ENCODE measurements at places on chromosomes 2 and 18. TPM values are rescaled to one million over a fixed set of nuclear protein-coding genes. Genes with fewer than 3 reads are reported as not detected.
A peak's percentile ranks its signal among the peaks of the same experiment; 100 is the strongest.

Gene CNTNAP5
- not detected for total RNA-seq

Gene MC5R
- not detected for total RNA-seq

Gene TSPYL6
- not detected for total RNA-seq

Gene TFCP2L1
- total RNA-seq, result 0.19 TPM

Gene MTERF4
- total RNA-seq, result 23.8 TPM

Gene EHD3
- 23.0 TPM for total RNA-seq

Gene UGT1A10
- not detected for total RNA-seq

Gene MTCL1
- total RNA-seq, result 9.0 TPM

Gene C2orf15
- 0.22 TPM for total RNA-seq

Gene ARHGAP25
- 7.3 TPM for total RNA-seq

GRCh38 chr2:95670686-95671085, 78.9 kb downstream of the TRIM43 start:
- no peak for DNase-seq

GRCh38 chr18:27608742-27609141, 423.6 kb upstream of the CHST9 start:
- DNase-seq, result no peak

DNA sequence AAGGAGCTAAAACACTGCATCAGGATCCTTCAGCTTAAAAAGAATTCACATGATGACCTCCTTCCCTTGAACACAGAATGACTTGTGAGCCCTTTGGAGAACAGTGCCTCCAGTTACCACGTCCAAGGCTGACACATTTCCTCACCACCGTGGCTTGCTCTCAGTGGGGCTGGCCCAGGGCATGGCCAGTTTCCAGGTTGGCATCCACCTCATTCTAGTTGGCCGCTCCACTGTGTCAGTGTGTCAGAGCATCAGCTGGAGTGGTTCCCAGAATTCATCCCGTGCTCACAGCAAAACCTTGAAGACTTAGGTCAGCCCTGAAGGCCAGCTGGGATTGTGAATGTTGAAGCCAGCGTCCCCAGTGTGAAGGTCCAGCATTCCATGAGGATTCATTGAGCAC, 158.5 kb downstream of the INSIG2 start:
- peak; percentile 55 for DNase-seq

DNA sequence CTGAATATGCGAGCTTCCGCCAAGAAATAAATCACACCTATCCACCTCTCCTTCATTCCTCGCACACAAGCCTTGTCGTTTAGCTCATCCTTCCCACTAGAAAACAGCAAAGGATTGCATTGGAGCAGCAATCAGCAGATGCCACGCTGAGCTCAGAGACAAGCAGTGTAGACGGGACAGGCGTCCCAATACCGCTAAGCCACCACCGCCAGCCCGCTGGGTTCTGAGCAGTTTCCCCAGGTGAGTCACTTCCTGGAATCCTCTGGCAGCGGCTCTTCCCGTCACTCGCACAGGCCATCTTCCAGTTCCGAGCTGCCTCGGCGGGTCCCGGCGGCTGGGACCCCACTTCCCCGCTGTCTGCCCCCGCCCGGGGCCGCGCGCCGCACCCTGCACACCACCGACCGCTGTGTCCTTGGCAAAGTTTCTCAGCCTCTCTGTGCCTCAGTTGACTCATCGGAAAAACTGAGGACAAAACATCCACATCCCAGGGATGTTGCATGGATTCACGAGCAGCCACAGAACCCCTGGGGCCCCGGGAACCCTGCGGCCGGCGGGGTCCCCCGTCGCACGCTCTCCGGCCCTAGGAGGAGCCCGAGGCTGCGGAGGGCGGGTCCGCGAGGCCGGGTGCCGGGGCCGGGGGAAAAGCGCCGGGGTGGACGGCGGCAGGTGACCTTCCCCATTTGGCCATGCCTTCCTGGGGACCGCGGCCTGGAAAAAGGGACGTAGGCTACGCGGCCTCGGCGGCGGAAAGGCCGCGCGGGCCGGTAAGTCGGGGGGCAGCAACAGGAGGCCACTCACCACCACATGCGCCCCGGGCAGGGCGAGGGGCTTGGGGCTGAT, 573 bp downstream of the KDSR start:
- peak; percentile 63 for DNase-seq

- no peak for DNase-seq
Measured at GRCh38 chr2:226446406-226447001, 353.1 kb downstream of the IRS1 start.

GRCh38 chr2:137828624-137829023, 135.6 kb upstream of the HNMT start:
- no peak for DNase-seq

- no peak for DNase-seq
Measured at GRCh38 chr2:39737661-39738060, 41.4 kb downstream of the THUMPD2 start.

DNA sequence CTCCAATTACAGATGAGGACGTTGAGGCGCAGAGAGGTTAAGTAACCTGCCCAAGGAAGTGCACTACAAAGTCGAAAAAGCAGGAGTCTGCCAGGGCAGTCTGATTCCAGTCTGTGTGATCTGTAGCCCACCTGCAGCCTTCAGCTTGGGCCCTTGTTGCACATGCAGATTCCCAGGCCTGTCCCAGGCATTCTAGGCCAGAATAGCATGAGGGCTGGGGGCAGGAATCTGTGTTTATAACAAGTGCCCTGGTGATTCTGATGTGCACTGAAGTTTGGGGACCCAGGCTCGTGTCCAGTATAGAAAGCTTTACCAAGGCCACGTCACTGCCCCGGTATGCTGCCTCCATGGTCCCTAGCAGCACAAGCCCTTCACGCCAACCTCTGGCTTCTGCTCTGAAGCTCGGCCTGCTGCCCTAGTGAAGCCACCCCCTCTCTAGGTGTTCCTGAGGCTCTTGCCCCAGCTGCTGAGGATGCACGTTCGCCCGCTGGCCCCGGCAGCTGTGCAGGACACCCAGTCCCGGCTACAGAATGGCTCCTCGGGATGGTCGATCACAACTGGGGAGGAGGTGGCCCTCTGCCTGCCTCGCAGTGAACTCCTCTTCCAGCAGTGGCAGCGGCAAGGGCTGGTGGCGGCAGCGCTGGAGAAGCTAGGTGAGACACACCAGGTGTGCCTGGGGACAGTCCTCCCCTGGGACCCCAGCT, 4.6 kb downstream of the CHRNG start:
- no peak for DNase-seq

- no peak for DNase-seq
Measured at GRCh38 chr2:46481198-46482193, 2.1 kb downstream of the TMEM247 start.

DNA sequence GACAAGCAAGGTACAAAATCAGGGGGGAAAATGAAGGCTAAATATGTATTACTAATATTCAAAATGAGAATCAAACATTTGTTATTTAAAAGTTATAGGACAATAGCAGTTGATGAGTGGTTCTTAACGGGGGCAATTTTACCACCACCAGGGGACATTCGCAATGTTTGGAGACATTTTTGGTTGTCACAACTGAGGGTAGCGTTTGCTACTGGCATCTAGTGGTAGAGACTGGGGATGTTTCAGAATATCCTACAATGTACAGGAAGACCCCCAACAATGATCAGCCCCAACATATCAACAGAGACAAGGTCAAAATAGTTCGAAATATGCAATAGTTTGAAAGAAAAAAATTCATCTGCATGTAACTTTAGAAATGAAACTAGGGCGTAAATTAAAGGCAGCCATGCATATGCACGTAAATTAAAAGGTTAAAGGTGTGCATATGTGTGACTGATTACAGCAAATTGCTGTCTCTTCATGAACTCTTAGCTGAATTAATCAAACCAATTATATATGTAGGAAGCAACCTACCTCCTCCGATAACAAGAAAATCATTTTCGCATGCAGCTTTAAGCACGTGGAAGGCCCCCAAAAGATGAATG, 61.2 kb upstream of the CUL3 start:
- no peak for DNase-seq

GRCh38 chr2:234218266-234219045, 168.0 kb downstream of the SPP2 start:
- DNase-seq, result no peak

DNA sequence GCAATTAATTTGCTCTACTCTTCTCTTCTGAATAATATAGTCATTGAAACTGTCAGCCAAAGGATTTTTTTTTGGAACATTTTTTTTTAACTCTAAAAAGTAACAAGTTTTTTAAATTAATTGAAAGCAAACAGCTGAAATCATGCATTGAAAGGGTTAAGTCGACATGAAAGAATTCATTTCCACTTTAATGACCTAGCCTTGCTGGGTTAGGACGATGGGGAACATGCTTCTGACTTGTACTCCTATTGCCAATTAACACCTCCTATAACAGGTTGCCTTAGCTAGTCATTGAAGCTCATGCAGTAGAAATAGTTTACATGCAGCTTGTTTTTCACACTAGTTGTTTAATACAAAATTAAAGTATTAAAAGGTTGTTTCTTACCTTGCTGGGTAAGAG, 47.8 kb downstream of the PSMD14 start:
- no peak for DNase-seq

GRCh38 chr18:2237706-2238105, 333.6 kb downstream of the METTL4 start:
- no peak for DNase-seq

DNA sequence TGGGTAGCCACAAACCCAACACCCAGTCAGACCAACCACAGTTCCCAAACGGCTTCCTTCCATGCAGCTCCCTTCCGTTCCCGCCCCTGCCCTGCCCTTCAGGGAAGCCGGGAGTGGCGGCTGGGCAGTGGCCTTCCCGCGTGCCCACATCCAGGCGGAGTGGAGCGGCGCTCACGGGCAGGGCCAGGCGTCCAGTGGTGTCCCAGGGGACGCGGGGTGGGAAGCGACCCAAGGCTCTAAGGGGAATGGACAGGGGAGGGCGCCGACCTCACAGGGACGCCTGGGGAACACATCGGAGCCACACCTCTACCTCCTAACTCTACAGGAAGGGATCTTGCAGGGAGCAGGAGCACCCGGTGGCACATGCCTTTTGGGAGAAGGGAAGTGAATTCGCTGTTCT, 225.9 kb upstream of the MGAT5 start:
- peak; percentile 61 for DNase-seq

DNA sequence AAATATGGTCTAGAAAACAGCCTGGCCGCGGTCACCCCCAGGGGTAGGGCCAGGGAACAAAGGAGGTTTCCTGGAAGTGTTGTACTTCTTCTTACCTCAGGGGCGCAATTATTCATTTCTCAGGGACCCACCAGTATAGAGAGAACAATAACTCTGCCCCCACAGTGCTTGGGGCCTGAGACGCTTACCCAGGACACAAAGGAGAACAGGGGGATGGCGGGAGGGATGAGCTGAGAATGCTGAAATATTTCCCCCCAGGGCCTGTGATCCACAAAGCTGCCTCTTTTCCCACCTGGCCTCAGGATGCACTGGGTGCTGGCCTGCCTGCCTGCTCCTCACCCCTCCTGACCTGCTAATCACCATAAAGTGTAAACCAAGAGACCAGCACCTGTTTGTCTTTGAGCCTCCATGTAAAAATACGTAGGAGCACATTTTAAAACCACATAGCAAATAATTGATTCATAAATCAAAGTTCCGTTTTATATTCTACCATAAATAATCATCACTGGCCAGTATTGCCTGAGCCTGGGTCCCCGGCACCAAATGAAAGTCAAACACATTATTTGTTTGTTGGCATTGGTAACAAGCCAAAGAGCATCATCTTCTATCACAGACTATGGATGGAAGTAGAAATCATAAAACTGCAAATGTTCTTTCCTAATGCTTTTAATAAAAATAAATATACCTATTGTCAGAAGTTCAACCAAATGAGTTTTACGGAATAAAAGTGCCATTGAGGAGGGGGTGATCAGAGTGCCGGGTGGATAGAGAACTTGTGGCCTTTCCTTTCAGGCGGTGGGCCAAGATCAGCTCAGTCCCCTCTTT, 67.3 kb upstream of the RMDN2 start:
- DNase-seq, result no peak

DNA sequence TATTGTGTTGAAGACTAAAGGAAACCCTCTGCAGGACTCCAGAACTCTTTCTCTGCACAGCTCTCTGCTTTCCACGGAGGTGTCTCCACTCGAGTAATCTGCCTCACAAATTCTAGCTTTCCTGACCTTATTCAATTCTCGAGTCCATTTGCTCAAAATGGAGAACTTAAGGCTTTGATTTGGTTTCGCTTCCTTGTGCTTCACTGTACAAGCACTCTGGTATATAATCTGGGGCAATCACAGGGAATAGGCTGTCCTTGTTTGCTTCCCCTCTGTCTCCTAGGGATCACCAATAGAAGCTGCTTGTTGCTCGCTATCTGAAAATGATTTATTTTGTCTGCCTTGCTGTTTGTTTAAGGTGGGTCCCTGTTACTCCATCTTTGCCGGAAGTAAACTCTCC, 129.1 kb upstream of the DOCK10 start:
- no peak for DNase-seq

DNA sequence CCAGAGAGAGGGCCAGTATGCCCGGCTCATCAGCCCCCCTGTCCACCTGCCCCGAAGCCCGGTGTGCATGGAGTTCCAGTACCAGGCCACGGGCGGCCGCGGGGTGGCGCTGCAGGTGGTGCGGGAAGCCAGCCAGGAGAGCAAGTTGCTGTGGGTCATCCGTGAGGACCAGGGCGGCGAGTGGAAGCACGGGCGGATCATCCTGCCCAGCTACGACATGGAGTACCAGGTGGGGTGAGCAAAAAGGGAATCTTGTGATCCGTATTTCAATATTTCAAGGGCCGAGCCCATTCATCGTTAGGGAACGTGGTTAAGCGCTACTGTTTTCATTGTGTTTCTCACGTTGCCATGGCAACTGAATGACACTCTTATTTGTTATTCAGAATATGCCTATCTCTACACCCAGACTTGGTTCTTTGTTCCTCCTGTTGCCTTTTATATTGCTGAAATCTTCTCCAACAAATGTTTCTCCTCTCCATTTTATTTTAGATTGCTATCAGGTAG, 81.5 kb downstream of the NRP2 start:
- DNase-seq, result peak; percentile 64
